ENCODE measurements at places on chromosomes 1 and 21. TPM values are rescaled to one million over a fixed set of nuclear protein-coding genes. Genes with fewer than 3 reads are reported as not detected.
A peak's percentile ranks its signal among the peaks of the same experiment; 100 is the strongest.

Gene CLDN8
- total RNA-seq = not detected

DNA sequence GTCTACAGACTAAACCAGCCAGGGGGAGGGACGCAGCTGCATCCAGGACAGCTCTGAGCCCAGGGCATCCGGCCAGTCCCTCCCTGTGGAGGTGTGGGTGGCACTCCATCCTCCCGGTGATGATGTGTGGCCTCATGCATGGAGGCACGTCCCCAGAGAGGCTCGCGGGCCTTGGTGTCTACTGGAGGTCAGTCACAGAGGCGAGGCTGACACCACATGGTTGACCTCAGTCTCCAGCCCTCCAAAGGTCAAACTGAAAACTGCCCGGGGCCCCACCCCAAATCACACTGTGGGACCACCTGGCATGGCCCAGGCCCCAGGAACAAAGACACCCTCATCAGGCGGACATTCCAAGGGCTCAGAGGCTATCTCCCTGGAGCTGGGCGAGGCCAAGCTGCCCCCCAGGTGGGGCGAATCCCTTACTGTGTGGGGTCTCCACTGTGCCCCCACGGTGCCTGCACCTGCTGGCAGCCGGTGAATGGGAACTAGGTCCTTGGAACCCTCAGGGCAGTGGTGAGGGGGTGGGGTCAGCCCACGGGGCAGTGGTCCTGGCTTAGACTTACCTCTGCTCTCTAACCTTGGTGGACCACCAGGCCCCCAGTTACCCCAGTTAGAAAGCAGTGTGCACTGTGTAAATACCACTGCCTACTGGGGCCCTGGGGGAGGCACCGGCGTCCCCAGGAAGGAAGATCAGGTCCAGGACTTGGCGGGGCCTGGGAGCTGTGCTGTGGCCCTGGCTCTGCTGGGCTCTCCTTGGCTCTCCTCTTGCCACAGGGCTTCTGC, 49.1 kb downstream of the TRPM2 start:
- no peak overlapping the region for H3K4me3 ChIP-seq
- DNase-seq = no peak
- H3K27ac ChIP-seq = no peak overlapping the region
- H3K4me1 ChIP-seq = peaks cover 5% of the 10 kb centered on the region
- H3K27me3 ChIP-seq = no peaks in the 10 kb centered on the region
- peaks cover 3% of the 10 kb centered on the region for H3K36me3 ChIP-seq

- H3K4me1 ChIP-seq = no peaks in the 10 kb centered on the region
- H3K27ac ChIP-seq = no peak overlapping the region
- H3K36me3 ChIP-seq = no peaks in the 10 kb centered on the region
- no peak for DNase-seq
- H3K4me3 ChIP-seq = no peak overlapping the region
These were observed 2.5 kb downstream of the SLC1A7 start for GRCh38 chr1:53139951-53140361.

DNA sequence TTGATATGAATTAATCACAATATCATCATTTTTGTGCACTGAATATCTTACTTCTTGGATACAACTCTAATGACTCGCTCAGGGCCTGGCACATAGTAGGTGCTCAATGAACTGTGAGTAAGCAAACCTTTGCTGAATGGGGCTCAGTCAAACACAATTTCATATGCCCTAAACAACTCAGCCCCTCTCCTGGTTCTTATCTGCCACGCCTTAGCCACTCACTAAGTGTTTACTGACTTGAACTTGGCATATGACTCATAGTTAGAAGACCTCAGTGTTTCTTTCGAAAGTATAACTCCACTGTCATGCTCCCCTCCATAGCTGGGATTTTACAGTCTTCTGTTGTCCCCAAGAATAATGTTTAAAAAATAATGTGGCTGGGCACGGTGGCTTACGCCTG, 4.8 kb upstream of the IFNLR1 start:
- H3K4me1 ChIP-seq = peaks cover 67% of the 10 kb centered on the region
- no peak overlapping the region for H3K4me3 ChIP-seq
- no peaks in the 10 kb centered on the region for H3K36me3 ChIP-seq
- peaks cover 3% of the 10 kb centered on the region for H3K27me3 ChIP-seq

DNA sequence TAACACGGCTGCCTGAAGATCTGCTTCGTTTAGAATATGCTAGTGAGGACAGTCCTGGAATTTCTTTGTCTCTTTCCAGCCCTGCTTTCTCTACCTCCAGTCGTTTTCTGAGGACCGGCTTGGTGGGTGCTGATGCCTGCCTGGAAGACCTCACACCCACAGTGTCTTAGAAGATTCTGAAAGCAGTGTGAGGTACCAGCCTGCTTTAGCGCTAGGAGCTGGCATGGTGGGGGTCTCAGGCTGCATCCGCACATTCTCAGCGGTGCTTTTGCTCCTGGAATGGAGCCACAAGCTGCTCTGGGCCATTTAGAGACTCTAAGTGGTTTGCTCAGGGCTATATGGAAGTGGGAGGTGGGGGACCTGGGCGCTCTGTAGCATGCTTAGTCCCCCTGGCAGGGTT, 61.4 kb downstream of the CD247 start:
- H3K36me3 ChIP-seq = peaks cover 14% of the 10 kb centered on the region
- peaks cover 70% of the 10 kb centered on the region for H3K4me1 ChIP-seq
- no peak overlapping the region for H3K4me3 ChIP-seq
- peak overlapping the region; percentile 87 for H3K27ac ChIP-seq
- H3K27me3 ChIP-seq = no peaks in the 10 kb centered on the region

DNA sequence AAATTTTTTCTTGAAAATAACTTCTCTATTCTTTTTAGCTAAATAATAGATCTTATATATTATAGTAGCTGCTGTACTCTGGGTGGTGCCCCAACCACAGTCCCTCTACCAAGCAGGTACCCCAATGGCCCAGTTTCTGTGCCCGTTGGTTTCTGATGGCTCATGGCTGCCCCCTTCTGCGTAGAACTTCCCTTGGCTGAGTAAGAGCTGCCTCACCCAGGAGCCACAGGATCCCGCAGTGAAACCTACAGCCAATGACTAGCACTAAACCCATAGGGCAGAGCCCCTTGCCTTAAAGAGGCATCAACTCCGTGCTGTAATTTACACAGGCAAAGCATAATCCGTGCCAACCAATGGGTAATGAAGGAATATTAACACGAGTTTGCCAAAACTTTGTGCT, 247.5 kb downstream of the USH2A start:
- no peak overlapping the region for H3K27ac ChIP-seq
- H3K4me1 ChIP-seq = no peaks in the 10 kb centered on the region
- H3K36me3 ChIP-seq = no peaks in the 10 kb centered on the region
- H3K4me3 ChIP-seq = no peak overlapping the region

GRCh38 chr1:86515597-86515996, 31.3 kb upstream of the CLCA4 start:
- no peaks in the 10 kb centered on the region for H3K27me3 ChIP-seq
- peak; percentile 14 for DNase-seq
- H3K4me3 ChIP-seq = no peak overlapping the region
- H3K27ac ChIP-seq = no peak overlapping the region
- H3K36me3 ChIP-seq = no peaks in the 10 kb centered on the region

Data from activated naive CD4-positive, alpha-beta T cell treated with anti-CD3 and anti-CD28 coated beads for 36 hours (primary cell).